AG04449 (cell line): ENCODE measurements at places on chromosomes 5 and 9.

GRCh38 chr9:123318961-123319421, 37.0 kb upstream of the CRB2 start:
- DNase-seq: no peak

DNA sequence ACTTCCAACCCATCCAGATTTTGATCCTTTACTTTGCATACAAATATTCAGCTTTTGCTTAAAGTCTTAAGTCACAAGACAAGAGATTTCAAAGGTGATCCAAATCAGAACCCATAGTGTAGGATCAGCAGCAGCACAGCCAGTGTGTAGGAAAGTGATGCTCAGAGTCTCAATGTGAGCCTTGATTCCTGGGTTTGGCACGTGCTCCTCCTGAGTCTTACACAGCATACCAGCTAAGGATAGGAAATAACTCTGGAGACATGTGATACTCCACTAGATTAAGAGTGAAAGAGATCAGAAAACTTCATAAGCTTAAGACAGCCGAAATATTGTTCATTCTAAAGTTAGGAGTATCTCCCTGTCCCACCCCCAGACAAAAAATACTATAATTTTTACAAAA, 344.9 kb downstream of the SEMA5A start:
- no peak for DNase-seq

GRCh38 chr9:37575001-37575400, 1.2 kb downstream of the FBXO10 start:
- DNase-seq: no peak

- DNase-seq: no peak
Observed at GRCh38 chr5:343461-344401, 22.2 kb downstream of the AHRR start.

GRCh38 chr9:109520475-109521132, 22.5 kb upstream of the PTPN3 start:
- DNase-seq: no peak

DNA sequence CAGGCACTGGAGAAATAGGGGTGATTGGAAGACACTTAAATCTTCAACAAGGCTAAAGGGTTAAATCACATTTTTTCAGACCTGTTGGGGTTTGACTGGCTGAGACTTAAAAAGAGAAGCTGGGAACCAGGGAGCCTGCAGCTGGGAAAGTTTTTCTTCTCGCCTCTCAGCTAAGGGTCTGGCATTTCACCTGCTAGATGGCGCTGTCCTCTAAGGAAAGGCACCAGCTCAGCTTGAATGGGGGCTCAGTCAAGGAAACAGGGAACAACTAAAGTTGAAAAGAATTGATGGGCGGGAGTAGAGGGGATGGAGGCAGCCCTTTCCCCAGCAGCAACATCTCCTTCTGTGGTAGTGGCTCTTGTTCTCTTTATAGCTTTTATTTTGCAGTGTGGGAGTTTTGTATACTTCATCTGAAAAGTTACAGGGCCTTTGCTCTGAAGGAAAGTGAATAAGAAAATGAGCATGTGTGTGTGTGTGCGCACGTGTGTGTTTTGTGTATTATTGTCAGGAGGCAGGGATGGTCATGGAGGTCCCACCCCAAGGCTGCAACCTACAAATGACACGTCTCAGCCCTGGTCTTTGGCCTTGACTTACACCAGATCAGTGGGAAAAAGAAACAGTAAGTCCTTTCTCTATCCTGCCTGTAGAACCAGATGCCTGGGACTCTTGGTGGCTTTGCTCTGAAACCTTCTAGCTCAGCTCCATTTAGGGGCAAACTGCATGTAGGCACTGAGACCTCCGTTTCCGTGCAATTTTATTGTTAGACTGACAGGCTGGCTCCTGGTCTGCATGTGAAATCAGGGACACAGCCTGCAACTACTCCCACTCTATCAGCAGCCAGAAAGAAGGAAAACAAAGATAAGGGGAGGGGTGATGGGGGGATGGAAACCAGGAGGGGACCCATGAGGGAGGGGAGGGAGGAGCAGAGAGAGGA, 316.2 kb upstream of the CLINT1 start:
- DNase-seq: peak; percentile 28

DNA sequence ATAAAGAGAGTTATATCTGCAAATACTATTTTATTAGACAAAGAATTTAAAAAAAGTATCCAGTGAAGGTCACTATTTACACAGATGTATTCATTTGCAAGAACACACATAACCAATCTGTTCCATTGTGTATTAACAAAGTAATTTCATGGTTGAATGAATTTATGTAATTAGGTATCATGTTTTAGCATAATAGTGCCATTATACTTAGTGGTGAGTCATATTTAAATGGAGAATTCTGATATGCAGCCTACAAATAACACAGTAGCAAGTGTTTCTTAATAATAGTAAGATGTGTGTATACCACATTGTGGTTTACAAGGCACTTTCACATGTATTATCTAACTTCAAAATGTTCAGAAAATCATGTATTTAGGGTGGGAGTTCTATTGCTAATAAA, 1028.5 kb upstream of the ACO1 start:
- no peak for DNase-seq

DNA sequence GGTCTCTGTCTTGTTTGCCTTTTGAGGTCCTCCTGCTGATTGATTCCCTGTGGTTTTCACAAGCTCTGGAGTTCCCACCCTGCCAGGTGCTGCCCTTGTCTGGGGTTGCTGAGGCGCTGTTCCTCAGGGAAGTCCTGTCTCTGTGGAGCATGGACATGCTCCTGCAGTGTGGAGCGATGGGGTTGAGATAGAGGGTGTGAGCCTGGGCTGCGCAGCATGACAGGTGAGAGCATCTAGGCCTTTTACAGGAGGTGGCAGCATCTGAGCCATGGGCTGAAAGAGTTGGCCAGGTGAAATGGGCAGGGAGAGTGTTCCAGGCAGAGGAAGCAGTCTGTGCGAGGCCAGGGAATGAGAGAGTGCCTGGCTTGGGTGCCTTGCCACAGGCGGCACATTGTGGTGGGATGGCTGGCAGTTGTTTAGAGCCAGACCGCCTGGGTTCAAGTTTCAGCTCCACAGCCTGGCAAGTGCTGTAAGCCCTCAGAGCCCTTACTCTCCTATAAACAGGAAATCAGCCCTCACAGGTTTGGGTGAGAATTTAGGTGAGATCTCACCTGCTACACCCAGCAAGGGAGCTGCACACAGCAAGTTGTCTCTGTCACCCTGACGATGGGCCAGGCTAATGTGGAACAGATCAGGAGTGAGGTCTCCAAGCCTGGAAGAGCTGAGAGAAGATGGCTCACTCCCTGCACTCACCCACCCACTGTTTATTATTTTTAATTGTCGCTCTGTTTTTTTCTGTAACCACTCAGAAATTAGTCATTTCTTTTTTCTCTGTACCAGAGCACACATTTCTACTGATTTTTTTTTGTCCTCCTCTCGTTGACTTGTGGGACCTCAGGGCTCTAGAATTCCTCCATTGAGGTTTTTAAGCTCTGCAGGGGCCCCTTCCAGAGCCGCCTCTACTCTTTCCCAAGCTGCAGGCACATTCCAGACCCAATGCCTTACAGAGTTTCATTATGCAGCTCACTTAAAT, 19.6 kb downstream of the TCOF1 start:
- DNase-seq: no peak

- DNase-seq: no peak
Observed at GRCh38 chr5:142324136-142324870, 518 bp downstream of the SPRY4 start.
